H9 (cell line): ENCODE measurements at places on chromosomes 13 and 19. TPM values are rescaled to one million over a fixed set of nuclear protein-coding genes. Genes with fewer than 3 reads are reported as not detected.

DNA sequence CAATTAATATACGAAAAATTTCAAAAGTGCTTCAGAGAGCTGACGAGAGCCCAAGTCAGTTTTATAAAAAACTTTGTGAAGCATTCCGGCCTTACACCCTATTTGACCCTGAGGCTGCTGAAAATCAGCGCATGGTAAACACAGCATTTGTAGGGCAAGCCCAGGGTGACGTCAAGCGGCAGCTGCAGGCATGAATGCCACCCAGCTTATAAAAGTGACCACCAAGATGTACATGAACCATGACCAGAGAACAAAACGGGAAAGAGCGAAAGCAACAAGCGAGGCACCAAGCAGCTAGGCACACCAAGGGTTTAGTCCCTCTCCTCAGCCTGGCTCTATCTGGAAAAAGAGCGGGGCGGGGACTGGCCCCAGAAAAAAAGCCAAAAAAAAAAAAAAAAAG is 6.0 kb downstream of the SIGLEC11 start:
- no peak for DNase-seq
- no peak overlapping the region for H3K27ac ChIP-seq
- peaks cover 3% of the 10 kb centered on the region; the same call in 1 of the 2 replicates for H3K4me1 ChIP-seq
- no peak overlapping the region for H3K4me3 ChIP-seq
- H3K36me3 ChIP-seq, result no peaks in the 10 kb centered on the region
- H3K27me3 ChIP-seq, result no peaks in the 10 kb centered on the region

DNA sequence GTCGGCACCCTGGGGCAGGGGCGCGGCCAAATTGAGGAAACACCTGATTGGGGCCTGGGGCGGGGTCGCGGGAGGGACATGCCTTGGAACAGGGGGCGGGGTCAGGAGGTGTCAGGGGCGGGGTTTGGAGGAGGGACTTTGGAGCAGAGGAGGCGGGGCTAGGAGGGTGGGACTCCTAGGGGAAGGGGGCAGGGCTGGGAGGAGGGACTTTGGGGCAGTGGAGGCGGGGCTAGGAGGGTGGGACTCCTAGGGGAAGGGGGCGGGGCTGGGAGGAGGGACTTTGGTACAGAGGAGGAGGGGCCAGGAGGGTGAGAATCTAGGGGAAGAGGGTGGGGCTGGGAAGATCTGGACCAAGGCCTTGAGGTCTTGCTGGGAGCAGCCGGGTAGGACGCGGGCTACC is 21.9 kb downstream of the GRIN2D start:
- peak overlapping the region; percentile 87; the same call in 2 of the 3 replicates for H3K4me3 ChIP-seq
- H3K27ac ChIP-seq, result no peak overlapping the region
- H3K4me1 ChIP-seq, result peaks cover 3% of the 10 kb centered on the region; the same call in 1 of the 2 replicates
- H3K27me3 ChIP-seq, result no peaks in the 10 kb centered on the region
- peak; percentile 94 for DNase-seq
- H3K36me3 ChIP-seq, result peaks cover 9% of the 10 kb centered on the region; the same call in 1 of the 2 replicates

GRCh38 chr19:13097463-13098258 is 5.0 kb downstream of the LYL1 start:
- H3K4me3 ChIP-seq, result peak overlapping the region; percentile 44; the same call in 2 of the 3 replicates
- DNase-seq, result no peak
- H3K4me1 ChIP-seq, result no peaks in the 10 kb centered on the region
- H3K27me3 ChIP-seq, result peaks cover 39% of the 10 kb centered on the region; the same call in 1 of the 2 replicates
- H3K36me3 ChIP-seq, result no peaks in the 10 kb centered on the region
- no peak overlapping the region for H3K27ac ChIP-seq

DNA sequence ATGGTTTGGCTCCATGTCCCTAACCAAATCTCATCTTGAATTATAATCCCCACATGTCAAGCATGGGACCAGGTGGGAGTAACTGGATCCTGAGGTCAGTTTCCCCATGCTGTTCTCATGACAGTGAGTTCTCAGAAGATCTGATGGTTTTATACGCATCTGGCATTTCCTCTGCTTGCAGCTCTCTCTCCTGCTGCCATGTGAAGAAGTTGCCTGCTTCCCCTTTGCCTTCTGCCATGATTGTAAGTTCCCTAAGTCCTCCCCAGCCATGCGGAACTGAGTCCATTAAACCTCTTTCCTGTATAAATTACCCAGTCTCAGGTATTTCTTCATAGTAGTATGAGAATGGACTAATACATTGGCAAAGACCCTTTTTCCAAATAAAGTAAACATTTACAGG is 96.8 kb downstream of the TSHZ3 start:
- no peak overlapping the region for H3K27ac ChIP-seq
- H3K27me3 ChIP-seq, result no peaks in the 10 kb centered on the region
- peaks cover 2% of the 10 kb centered on the region; the same call in 1 of the 2 replicates for H3K4me1 ChIP-seq
- H3K4me3 ChIP-seq, result no peak overlapping the region
- no peak for DNase-seq
- H3K36me3 ChIP-seq, result no peaks in the 10 kb centered on the region

- H3K36me3 ChIP-seq, result peaks cover 72% of the 10 kb centered on the region
- DNase-seq, result no peak
- H3K27ac ChIP-seq, result no peak overlapping the region
- H3K4me1 ChIP-seq, result no peaks in the 10 kb centered on the region
- H3K27me3 ChIP-seq, result no peaks in the 10 kb centered on the region
- no peak overlapping the region for H3K4me3 ChIP-seq
These were observed 33.6 kb downstream of the AKAP11 start for GRCh38 chr13:42305503-42305902.

GRCh38 chr13:71358218-71358617 is 508.8 kb downstream of the DACH1 start:
- no peaks in the 10 kb centered on the region for H3K27me3 ChIP-seq
- no peaks in the 10 kb centered on the region for H3K4me1 ChIP-seq
- no peak for DNase-seq
- H3K27ac ChIP-seq, result no peak overlapping the region
- no peak overlapping the region for H3K4me3 ChIP-seq

- no peak overlapping the region for H3K4me3 ChIP-seq
- peaks cover 51% of the 10 kb centered on the region for H3K36me3 ChIP-seq
- no peaks in the 10 kb centered on the region for H3K4me1 ChIP-seq
- DNase-seq, result no peak
- no peaks in the 10 kb centered on the region for H3K27me3 ChIP-seq
These were observed 15.2 kb downstream of the KCTD15 start for GRCh38 chr19:33811736-33812387.

- DNase-seq, result no peak
- no peaks in the 10 kb centered on the region for H3K27me3 ChIP-seq
- no peak overlapping the region for H3K4me3 ChIP-seq
- no peak overlapping the region for H3K27ac ChIP-seq
These were observed 12.1 kb downstream of the LONP1 start for GRCh38 chr19:5707576-5708575.

GRCh38 chr13:76703216-76703615 is 183.0 kb downstream of the KCTD12 start:
- H3K4me1 ChIP-seq, result no peaks in the 10 kb centered on the region
- H3K27ac ChIP-seq, result no peak overlapping the region
- no peaks in the 10 kb centered on the region for H3K36me3 ChIP-seq
- no peak for DNase-seq
- H3K27me3 ChIP-seq, result no peaks in the 10 kb centered on the region

- no peak overlapping the region for H3K27ac ChIP-seq
- H3K36me3 ChIP-seq, result no peaks in the 10 kb centered on the region
These were observed 1.6 kb downstream of the ARL11 start for GRCh38 chr13:49629947-49630346.

DNA sequence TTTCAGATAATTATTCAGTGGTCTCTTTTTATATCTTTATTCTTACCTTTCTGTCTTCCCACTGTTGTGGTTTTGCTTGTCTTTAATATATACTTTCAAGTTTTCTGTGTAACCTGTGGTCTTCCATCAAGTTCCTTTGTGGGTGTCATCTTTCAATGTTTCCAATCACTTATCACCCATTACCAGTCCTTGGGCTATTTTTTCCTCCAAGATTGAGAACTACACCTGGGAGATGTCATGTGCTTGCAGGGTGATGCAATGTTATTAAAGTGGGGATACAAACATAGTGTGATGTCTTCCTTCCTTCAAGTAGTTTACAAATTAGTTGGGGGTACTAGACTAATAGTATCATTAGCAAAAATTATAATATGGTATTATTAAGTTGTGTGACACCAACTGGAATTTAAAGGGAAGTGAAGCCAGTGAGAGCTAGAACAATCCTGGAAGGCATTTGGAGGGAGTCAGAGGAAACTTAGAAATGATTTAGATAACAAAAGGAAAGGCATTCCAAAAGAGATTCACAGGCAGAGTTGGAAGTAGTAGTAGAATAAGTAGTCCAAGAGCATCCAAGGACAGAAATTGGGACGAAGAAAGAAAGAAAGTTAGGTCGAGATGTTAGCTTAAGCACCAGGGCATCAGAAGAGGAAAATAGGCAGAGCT is 3.4 kb downstream of the FNDC3A start:
- H3K4me3 ChIP-seq, result peak overlapping the region; percentile 8
- DNase-seq, result no peak
- no peaks in the 10 kb centered on the region for H3K27me3 ChIP-seq

- H3K4me3 ChIP-seq, result no peak overlapping the region
- no peaks in the 10 kb centered on the region; the same call in 2 of the 3 replicates for H3K36me3 ChIP-seq
- peak; percentile 59 for DNase-seq
These were observed 98.8 kb downstream of the ING1 start for GRCh38 chr13:110812121-110812868.

DNA sequence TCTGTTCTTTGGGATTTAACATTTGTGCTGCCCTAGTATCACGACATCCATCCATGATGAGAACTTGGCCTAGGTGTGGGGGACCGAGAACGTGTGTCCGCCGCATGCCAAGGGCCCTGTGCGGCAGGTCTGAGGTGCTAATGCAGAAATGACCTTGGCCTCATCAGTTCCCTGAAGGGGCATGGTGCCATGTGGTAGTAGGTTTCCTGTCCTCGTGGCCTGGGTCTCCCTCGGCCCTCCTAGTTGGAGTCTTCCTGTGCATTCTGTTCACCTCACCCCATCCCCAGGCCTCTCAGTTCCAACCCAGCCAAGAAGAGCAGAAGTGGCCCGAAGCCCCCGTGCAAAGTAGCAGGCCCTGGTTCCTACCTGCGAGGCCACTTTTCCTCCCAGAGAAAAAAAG is 59.8 kb downstream of the GGACT start:
- no peak for DNase-seq
- no peak overlapping the region for H3K27ac ChIP-seq
- H3K36me3 ChIP-seq, result peaks cover 20% of the 10 kb centered on the region
- H3K4me3 ChIP-seq, result no peak overlapping the region
- 0 out of 2 replicates have a peak, but pooled peaks cover 3% of the 10 kb centered on the region for H3K4me1 ChIP-seq

DNA sequence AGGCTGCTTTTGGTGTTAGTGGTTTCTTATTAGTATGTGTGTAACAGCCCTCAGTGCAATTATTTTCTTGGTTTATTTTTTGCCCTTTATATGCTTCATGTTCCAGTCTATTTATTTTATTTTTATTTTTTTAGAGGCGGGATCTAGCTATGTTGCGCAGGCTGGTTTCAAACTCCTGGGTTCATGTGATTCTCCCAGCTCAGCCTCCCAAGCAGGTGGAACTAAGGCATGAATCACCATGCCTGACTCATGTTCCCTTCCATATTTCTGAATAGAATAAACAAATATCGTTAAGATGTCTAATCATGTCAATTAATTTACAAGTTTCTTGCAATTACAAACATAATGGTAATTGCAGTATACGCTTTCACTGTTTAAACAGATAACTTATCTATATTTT is 11.7 kb downstream of the SKA3 start:
- H3K36me3 ChIP-seq, result peaks cover 35% of the 10 kb centered on the region
- no peak overlapping the region for H3K27ac ChIP-seq
- H3K4me1 ChIP-seq, result no peaks in the 10 kb centered on the region

- no peak overlapping the region; the same call in 2 of the 3 replicates for H3K4me3 ChIP-seq
- H3K36me3 ChIP-seq, result no peaks in the 10 kb centered on the region
- no peaks in the 10 kb centered on the region; the same call in 1 of the 2 replicates for H3K4me1 ChIP-seq
- no peak overlapping the region for H3K27ac ChIP-seq
- no peaks in the 10 kb centered on the region for H3K27me3 ChIP-seq
- DNase-seq, result peak; percentile 75
These were observed 294.2 kb downstream of the ZNF536 start for GRCh38 chr19:30666301-30666803.

GRCh38 chr13:72221276-72221962 is 354.4 kb upstream of the DACH1 start:
- no peak overlapping the region for H3K4me3 ChIP-seq
- no peaks in the 10 kb centered on the region for H3K4me1 ChIP-seq
- peak; percentile 91 for DNase-seq
- H3K27me3 ChIP-seq, result no peaks in the 10 kb centered on the region

- H3K27me3 ChIP-seq, result no peaks in the 10 kb centered on the region
- no peak overlapping the region for H3K27ac ChIP-seq
- H3K4me3 ChIP-seq, result no peak overlapping the region
These were observed 141.6 kb downstream of the RXFP2 start for GRCh38 chr13:31880851-31881494.

DNA sequence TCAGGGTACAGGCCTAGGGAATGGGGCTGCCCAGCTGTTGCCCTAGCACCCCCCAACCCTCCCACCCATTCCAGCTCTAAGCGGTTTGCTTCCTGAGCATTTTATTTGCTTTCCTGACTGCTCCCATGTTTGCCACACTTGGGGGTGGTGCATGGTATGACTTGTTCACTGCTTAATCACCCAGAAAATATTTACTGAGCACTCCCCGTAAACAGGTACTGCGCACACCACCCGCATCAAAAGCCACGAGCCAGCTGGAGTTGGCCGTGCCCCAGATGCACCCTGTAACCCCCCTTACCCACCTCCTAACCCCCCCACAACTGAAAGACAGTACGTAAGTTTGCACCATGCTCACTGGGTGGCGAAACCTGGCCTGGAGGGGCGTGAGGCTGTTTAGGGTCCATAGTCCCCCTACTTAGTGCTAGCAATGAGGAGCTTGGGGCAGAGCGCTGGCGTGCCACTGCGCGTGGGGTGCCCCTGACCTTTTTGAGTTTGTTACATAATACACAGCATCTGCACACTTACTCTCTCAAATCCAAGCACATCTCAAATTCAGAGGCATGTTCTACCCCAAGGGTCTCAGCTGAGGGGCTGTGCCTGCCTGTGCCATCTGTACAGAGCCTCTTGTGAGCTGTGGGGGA is 29.8 kb downstream of the DPF1 start:
- peaks cover 16% of the 10 kb centered on the region for H3K36me3 ChIP-seq
- H3K27me3 ChIP-seq, result no peaks in the 10 kb centered on the region
- no peak for DNase-seq
- H3K4me1 ChIP-seq, result no peaks in the 10 kb centered on the region
- H3K27ac ChIP-seq, result no peak overlapping the region

- DNase-seq, result peak; percentile 72
- no peaks in the 10 kb centered on the region; the same call in 1 of the 2 replicates for H3K27me3 ChIP-seq
- H3K4me1 ChIP-seq, result no peaks in the 10 kb centered on the region; the same call in 1 of the 2 replicates
- H3K36me3 ChIP-seq, result no peaks in the 10 kb centered on the region; the same call in 2 of the 3 replicates
- no peak overlapping the region for H3K27ac ChIP-seq
These were observed 2.3 kb upstream of the HAS1 start for GRCh38 chr19:51726049-51726448.

Gene TBXA2R
- 0.63 and 0.64 TPM in 2 replicates for total RNA-seq

Gene ZNF625
- total RNA-seq, result 28.1 and 30.7 TPM in 2 replicates

Gene INSL3
- 0.61 and 0.63 TPM in 2 replicates for total RNA-seq

Gene ZNF865
- total RNA-seq, result 13.8 and 14.3 TPM in 2 replicates

Gene CYP4F22
- not detected in 2 replicates for total RNA-seq

Gene SYNGR4
- total RNA-seq, result 0.31 TPM in 1 of 2 replicates, not detected in the other

Gene DHPS
- total RNA-seq, result 82.9 and 94.9 TPM in 2 replicates

Gene TMEM221
- 1.4 TPM in 2 replicates for total RNA-seq

Gene ZNF878
- total RNA-seq, result 5.4 and 5.6 TPM in 2 replicates

Gene LGALS4
- 0.37 and 0.68 TPM in 2 replicates for total RNA-seq
